ENCODE measurements at places on chromosomes 2 and 18. TPM values are rescaled to one million over a fixed set of nuclear protein-coding genes. Genes with fewer than 3 reads are reported as not detected.

DNA sequence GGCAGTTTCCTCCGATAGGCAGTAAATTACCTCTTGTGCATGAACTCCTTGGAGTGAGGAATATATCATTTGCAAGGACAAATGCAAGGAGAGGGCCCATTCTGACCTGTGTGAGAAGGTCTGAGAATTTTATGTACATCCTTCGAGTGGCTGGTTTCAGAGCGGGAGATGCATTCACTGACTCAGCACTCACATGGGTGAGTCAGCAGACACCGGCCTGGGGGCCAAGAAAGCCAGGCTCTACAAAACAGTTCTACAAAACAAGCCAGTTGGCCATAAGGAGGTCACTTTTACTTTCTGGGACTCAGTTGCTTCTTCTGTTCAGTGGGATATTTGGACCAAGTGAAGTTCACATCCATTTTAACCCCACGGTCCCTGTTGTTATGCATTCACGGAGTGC lies 35.3 kb downstream of the CYP26B1 start:
- DNase-seq, result no peak

GRCh38 chr2:168465594-168465993 lies 9.5 kb downstream of the CERS6 start:
- no peak for DNase-seq

- DNase-seq, result no peak
These were observed 215.9 kb downstream of the TMEM247 start for GRCh38 chr2:46695283-46695682.

GRCh38 chr2:183024339-183025095 lies 13.7 kb downstream of the NCKAP1 start:
- DNase-seq, result no peak

The GAL3ST2 gene
- total RNA-seq, result 2.7 TPM

DNA sequence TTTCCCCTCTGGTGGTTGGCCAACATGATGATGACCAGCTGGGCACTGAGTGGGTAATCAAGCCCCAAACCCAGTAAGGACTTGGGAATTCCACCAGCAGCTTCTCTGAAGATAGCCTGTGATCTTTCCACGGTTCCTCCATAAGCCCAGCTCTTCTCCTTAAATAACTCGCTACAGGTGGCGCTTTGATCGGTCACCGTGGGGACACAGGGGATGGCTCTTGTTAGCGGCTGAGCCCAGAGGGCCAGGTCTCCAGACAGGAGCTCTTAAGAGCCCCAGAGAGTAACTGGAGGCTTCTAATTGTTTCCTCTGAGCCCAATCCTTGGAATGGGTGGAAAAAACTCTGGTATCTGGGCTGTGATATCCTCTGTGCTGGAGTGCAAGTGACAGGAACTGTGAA lies 13.6 kb upstream of the INHBB start:
- no peak for DNase-seq

The AGBL5 gene
- 29.2 TPM for total RNA-seq

DNA sequence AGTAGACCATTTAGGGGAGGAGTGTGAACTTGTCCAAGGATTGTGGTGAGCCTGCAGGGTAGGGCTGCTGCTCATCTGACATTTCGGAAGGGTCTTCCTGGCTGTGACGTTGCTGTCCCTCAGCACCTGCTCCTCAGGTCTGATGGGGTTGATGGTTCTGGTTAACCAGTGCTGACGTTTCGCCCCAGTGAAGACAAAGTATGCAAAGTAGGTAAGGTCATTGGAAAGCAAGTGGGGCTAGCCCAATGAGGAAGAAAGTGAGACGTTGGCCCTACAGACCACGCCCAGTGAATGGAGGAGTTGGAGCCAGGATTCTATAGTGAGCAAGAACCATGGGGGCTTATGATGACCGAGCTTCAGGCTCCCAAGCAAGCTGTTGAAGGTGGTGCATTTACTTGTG lies 33.4 kb upstream of the ZNF396 start:
- no peak for DNase-seq

DNA sequence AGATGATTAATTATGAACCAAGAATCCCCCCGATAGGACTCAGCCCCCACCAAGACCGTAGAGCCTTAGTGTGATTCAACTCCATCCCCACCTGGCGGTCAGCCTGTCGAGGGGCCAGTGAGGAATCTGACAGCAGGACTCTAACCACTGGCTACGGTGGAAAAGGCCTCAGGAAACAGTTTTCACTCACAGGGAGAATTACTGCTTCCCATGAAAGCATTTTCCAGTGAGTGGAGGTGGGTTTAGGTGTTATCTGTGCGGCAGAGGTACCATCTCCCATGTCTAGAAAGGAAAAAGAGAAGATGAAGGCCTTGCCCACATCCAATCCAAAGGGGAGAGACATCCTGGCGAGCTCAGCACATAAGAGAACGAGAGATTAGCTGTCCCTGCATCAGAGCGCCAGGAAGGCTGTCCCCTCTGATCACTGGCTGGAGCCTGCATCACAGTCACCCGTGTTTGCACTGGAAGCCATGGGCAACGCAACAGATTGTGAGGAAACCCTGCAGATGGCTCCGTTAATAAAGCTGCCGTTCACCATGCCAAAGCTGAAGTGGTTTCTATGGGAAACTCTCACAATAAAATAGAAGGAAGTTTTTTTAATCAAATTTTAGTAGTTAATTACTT lies 22.3 kb downstream of the COX7A2L start:
- DNase-seq, result peak; percentile 29

The DSC3 gene
- not detected for total RNA-seq

GRCh38 chr2:218626369-218626768 lies 18.7 kb downstream of the PLCD4 start:
- no peak for DNase-seq

GRCh38 chr2:241271706-241272302 lies 43.7 kb downstream of the HDLBP start:
- peak; percentile 96 for DNase-seq

DNA sequence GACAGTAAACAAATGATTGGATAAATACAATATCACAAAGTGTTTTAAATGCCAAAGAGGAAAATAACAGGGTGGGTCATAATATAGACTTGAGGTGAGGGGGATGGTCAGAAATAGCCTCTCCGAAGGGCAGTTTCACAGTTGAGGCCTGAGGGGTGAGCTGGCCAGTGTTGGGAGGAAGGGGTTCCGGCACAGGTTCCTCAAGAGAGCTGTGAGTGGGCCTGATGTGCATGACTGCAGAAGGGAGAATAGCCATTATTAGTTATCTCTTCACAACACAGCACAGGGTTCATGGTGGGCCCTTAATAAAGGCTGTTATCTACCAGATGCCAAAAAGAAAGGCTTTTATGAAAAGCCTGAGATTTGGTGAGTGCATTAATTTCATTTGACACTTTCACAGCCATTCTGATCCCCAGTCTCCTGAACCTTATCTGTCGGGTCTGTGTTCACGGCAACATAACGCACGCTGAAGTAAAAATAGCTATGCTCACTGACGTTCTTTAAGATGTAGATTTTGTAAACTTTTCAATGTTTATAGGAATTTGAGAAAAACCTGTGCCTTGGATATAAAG lies 39.6 kb downstream of the POLR1A start:
- no peak for DNase-seq

DNA sequence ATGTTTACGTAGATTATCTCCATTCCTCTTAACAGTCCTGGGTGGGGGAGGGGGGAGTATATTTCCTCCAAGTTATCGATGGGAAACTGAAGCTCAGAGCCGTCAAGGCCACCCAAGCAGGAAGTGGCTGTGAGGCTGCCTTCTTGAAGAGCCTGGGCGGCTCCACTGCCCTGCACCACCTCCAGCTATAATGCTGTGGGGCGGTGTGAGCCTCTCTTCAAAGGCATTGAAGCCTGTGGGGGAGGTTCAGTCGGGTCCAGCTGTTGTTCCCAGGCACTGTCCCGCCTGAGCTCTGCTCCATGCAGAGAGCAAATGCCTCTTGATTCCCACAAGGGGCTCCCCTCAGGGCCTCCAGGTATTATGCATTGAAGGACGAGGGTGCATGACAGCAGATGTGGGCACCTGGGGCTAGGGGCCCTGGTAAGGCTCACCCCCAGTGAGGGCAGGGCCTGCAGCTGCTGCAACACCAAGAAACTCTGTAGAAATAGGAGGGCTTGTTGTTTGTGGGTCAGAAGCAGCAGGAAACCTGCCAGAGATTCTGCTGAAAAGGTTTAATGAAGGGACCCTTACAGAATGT lies 29.5 kb upstream of the LAPTM4A start:
- DNase-seq, result no peak

DNA sequence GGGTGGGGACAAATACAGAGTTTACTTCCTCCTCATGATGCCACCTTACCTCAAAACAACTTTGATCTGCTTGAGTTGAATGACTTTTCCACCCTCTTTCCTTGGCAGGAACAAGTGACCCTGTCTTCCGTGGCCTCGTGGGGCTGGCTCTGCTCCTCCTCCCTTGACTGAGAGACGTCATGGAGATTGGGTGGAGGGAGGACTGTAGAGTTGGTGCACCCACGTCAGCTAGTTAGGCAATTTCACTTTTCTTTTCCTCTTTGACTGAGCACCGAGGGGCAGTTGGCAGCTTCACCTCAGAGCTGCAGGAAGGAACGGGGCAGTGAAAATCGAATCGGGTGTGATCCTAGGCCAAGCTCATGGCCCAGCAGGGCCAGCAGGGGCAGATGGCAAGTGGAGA lies at the start of gene SP140:
Gene SP140 (plus strand): TSS at position 251 of the 400 bp plus-strand sequence. CDS start 109 bp downstream, at position 360.
- no peak for DNase-seq

The TMEM198 gene
- total RNA-seq, result 4.7 TPM

- DNase-seq, result no peak
These were observed 32.5 kb upstream of the REG3G start for GRCh38 chr2:78992807-78993517.

DNA sequence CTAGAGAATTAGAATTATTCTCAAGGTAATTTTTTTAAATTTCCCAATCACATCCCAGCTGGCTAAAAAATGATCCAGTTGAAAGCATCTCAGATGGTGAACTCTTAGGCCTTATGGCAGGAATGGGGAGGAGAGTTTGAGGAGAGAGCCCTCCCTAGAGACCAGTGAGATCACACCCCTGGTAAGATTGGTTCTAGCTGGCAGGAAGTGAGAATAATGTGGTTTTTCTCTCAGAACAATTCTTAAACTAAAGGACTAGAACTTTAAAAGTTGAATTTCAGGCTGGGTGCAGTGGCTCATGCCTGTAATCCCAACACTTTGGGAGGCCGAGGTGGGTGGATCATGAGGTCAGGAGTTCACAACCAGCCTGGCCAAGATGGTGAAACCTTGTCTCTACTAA lies 120.2 kb downstream of the MYO3B start:
- DNase-seq, result no peak

The GBX2 gene
- total RNA-seq, result not detected

The CCDC74B gene
- 2.8 TPM for total RNA-seq

DNA sequence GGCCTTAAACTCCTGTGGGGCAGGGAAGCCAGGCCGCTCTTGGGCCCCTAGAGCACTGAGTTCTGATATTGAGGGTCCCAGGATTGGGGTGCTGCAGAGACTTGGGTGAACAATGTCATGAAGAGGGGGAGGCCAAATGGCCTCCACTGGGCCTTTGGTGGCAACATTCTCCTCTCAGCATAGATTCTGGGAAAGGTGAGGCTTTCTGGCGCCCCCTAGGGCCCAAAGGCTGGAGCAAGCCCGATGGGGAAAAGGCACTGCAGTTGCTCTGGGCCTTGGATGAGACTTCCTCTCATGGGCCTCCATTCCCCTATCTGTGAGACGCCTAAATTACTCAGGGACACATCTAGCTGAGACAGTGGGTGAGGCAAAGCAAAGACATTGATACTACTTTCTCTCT lies 84.8 kb downstream of the ACAA2 start:
- no peak for DNase-seq

DNA sequence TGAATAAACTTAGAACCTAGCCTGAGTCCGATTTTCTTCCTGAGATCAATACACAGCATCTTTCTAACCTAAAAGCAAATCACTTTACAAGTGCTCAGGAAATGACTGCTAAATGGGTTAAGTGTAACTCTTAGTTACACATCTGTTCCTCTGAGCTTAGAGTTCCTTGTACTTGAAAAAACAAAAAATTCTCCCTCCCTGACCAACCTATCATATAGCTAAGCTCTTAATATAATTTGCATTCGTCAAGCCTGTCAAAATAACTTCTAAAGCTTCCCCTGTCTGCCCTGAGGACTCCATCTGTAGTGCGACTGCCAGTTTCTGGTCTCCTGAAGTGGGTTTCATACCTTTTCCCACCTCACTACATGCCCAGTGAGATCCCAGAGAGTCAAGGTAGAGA lies 190.4 kb downstream of the NCK2 start:
- DNase-seq, result no peak

- peak; percentile 75 for DNase-seq
These were observed 49.3 kb downstream of the ACAA2 start for GRCh38 chr18:49764032-49764431.

- DNase-seq, result no peak
These were observed 179.7 kb downstream of the HAUS1 start for GRCh38 chr18:46283895-46284295.

The TPO gene
- total RNA-seq, result 18.4 TPM

The POTEI gene
- not detected for total RNA-seq

- DNase-seq, result peak; percentile 37
These were observed 135.5 kb upstream of the ZSWIM2 start for GRCh38 chr2:186984481-186984880.

GRCh38 chr18:76161983-76162382 lies 333.1 kb downstream of the ZNF516 start:
- peak; percentile 19 for DNase-seq

DNA sequence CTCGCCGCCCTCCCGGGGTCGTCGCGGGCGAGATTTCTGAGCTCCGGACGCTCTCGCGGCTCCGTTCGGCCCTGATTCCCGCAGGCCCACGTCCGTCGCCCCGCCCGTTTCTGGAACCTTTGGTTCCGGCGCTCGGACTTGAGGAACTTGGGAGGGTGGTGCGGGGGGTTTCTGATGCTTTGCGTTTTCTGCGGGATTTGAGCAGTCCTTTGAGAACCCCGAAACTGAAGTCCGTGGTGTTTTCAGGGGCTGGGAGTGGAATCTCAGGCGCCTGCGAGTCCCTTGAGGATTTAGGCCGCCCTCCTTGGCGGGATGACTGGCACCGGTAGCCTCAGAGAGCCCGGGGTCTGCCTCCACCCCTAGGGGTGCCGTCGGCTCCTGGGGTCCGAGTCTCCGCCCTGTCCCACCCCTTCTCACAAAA lies 336 bp downstream of the THNSL2 start:
- peak; percentile 91 for DNase-seq

The LRRTM4 gene
- 0.40 TPM for total RNA-seq

The CCBE1 gene
- 1.6 TPM for total RNA-seq

DNA sequence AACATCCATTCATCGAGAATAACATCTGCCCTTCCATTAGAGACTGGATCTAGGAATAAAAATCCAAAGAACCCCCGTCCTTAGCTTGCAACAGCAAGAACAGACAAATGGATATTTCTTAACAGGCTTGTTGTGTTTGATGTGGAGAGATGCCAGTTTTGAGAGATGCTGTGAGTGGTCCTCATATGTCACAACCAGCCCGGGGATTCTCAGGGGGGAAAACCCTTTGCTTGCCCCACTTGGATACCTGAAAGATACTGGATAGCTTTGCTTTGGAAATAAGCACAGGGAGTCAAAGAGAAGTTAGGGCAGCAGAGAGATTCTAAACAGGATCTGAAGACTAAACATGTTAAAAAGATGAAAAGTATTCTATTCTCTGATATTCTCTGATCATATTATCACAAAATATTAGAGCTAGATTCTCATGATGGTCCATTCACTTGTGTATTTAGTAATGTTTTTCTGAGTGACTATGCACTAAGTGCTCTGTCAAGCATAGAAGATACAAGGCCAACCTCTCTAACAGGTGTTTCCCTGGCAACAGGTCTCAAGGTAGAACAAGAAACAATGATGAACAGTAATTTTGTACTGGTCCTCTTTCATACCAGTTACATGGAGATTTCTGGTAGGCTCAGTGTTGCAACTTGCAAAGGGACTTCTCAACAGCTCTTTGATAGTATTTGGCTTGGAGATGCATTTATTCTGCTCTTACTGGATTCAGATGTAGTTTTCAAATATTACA lies 348.2 kb downstream of the MYCN start:
- peak; percentile 37 for DNase-seq

The KHK gene
- 1.3 TPM for total RNA-seq

Data from esophagus muscularis mucosa (tissue), 4 donors.